NCI-H1092 (cell line): ENCODE measurements at places on chromosomes 13 and 19.
A peak's percentile ranks its signal among the peaks of the same experiment; 100 is the strongest.

GRCh38 chr19:45424191-45425058 lies 708 bp upstream of the ERCC1 start:
- no peak for DNase-seq

DNA sequence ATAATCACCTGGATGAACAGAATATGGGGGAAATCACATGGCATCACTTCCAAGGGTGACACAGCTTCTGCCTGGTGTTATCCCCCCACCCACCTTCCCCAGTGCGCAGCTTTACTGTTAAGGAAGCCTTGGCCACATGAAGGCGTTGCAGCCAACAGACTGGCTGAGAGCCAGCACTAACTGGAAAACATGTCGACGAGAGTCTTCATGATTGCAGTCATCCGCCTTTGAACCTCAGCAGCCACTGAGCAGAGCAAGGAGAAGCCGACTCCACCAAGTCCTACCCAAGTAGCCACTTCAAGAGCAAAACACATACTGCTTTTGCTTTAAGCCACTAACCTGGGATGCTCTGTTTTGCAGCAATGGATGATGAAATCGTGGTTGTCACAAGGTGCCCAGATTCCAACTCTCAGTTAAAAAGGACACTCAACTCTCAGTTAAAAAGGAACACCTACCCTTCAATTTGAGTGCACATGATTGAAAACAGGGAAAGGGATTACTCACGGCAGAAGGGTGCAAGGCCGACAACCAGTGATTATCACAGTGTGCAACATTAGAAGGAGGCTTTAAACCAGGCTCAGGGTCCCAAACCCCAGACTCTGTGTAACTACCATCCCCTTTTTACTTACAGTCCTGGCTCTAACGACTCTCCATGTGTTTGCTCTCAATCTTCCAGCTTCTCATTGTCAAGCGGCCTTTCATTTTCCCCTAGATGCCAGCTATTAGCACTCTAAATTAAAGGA lies 149.1 kb downstream of the KLF12 start:
- DNase-seq: peak; percentile 15

DNA sequence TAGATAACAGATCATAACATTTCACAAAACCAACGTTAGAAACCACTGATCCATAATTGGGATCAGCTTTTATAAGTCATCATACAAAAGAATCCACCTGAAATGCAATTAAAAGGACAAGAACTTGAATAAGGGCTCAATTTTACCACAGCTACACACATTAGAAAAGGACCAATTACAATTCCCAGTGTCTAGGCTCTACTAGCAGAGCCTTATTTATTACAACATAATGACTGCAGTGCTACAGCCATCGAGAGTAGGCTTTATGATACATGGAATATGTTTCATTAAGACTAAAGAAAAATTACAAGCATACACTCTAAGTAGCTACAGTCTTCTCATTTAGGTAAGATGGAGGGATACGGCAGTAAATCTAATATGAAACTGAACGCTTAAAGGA lies 2.9 kb downstream of the RBM26 start:
- no peak for DNase-seq

DNA sequence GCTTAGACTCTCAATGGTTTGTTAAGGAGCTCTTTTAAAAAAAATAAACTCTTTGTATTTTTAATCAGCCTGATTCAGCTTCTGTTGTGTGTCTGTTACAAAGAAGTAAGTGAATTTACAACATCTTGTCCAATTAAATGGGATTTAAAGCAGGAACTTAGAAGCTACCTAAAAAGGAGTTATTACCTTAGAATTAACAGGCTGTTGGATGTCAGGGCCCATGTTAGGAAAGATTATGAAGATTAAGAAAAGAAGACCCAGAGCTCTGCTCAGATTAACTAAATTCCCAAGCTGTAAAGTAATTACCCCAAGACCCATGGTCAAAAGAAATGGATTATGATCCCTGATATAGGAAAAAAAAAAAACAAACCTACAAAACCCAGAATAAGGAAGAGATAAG lies 44.1 kb upstream of the ZNF780A start:
- no peak for DNase-seq

DNA sequence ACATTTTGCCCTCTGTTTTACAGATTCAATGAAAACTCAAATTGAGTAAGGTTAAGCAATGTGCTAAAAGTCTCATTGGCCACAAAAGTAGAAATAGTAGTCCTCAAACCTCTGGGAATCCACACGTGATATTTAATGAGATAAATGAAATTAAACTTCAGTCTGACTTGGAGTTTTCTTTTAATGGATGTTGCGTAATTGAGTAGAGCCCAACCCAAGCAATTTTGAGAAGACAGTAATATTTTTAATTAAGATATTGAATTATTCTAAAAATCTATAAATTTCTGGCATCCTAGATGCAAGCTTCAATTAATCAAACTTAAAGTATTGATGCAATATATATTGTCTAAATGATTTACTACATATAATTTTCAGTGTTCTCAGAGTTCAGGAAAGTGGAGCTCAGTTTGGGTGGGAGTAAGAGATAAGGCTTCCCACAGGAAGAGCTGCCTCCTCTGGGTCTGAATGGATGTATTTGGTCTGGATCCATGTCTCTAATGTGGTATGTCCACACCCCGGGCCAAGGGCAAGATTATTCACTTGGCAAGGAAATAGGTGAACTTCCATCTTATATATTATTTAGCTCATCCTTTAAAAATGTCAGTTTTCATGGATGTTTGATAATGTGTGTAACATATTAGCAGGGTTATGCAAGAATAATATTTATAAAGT lies 6.9 kb downstream of the MBNL2 start:
- DNase-seq: no peak

DNA sequence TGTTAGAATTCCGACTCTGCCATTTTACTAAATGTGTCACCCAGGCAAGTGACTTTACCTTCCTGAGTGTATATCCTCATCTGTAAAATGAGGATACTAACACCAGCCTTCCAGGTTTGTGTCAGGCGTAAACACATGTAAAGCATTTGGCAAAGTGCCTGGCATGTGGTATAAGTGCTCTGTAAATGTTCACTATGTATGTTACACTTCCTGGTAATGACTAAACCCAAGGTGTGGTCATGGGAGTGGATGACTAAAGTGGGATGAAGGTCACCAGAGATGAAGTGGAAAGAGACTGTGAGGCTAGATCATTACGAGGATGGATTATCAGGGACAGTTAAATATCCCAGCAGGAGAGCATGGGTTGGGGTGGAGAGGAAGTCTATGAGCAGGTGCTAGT lies 25.6 kb downstream of the DEDD2 start:
- DNase-seq: no peak

DNA sequence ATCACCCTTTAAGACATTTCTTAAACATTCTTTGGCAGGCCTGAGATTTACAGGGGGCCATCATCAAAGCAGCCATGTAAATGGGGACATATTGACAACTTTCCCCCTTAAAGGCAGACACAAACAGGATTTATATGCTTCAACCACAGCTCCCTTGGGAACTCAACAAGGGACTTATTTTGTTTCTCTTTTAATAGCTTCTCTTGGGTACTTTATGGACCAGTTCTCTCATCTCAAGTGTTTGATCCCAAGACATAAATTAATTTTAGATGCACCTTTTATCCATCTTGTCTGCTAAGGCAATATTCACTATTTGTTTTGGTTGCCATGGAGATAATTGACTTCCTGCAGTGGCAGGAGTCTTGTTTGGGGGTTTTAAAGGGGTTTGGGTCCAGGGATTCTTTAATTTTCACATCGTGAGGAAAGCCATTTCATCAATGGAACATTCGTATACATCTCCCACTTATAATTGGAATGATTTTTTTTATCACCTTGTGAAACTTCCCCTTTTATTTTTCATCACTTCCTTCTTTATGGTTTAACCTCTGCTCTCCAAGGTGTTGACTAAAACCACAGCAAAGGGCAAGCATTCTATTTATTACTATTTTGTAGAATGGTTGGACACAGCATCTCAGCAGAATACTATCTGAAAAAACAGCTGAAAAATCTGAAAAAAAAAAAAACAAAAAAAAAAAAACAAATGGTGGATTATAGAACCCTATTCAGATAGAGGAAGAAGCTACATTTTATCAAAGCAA lies 726.0 kb downstream of the DIAPH3 start:
- DNase-seq: peak; percentile 46

DNA sequence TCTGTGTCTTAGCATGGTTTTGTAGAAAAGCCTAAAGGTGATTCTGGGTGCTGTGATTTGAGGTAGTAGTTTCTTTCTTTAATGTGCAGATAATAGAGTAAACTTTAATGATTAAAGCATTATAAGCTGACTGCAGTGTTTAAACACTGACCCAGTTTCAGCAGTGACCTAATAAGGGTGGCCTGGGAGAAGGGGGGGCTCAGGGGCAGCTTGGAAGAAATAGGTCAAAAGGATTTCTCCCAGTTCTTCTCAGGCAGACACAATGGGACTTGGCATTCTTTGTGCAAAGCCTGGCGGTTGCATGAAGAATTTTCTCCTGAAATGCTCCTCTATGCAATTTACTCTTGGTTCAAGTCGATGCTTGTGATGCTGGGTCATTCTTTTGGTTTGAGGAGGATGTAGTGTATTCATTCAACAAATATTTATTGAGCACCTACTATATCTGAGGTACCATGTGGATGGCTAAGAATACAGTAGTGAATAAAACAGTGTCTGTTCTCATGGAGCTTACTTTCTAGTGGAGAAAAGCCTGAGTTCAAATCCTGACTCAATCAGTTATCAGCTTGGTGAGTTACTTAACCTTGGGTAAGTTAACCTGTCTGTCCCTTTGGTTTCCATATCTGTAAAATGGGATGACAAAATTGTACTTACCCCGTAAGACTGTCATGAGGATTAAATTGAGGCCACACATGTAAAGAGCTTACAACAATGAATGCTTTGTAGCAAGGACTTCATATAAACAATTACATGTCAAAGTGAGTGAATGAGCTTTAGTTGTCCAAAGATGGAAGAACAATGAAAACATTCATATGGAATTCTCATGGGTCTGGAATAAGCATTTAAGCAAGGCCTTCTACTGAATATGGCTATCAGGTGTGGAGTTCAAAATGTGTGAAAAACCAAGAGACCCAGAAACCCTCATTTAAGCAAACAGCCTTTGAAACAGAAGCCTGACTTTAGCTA lies 210.2 kb downstream of the KCNRG start:
- no peak for DNase-seq

- DNase-seq: peak; percentile 82
These were observed 772 bp downstream of the GPC6 start for GRCh38 chr13:93227280-93227877.

DNA sequence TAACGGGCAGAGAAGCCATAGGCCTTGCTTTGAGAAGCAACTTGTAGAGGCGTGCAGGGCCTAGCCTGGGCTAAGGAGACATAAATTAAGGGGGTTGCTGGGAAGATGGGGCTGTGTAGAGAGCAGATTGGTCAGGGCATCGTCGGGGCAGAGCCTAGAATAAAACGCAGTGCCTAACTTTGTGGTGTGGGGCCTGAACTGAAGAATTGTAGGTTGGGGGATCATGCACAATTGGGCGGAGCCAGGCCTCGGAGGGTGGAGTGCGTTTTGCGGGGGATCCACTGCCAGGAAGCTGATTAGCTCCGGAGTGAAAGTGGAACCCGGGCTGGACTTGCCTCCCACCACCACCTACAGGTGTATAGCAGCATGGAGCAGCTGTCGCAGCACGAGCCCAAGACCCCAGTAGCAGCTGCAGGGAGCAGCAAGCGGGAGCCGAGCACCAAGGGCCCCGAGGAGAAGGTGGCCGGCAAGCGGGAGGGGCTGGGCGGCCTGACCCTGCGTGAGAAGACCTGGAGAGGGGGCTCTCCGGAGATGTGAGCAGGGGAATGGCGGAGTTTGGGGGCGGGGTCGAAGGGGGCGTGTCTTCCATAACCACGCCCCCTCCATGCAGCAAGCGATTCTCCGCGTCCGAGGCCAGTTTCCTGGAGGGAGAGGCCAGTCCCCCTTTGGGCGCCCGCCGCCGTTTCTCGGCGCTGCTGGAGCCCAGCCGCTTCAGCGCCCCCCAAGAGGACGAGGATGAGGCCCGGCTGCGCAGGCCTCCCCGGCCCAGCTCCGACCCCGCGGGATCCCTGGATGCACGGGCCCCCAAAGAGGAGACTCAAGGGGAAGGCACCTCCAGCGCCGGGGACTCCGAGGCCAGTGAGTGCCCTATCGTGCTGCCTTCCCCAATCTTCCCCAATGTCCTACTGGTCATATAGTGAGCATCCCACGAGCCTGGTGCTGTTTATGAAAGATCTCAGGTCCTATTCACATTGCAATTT lies 13.8 kb downstream of the DNASE2 start:
- no peak for DNase-seq

DNA sequence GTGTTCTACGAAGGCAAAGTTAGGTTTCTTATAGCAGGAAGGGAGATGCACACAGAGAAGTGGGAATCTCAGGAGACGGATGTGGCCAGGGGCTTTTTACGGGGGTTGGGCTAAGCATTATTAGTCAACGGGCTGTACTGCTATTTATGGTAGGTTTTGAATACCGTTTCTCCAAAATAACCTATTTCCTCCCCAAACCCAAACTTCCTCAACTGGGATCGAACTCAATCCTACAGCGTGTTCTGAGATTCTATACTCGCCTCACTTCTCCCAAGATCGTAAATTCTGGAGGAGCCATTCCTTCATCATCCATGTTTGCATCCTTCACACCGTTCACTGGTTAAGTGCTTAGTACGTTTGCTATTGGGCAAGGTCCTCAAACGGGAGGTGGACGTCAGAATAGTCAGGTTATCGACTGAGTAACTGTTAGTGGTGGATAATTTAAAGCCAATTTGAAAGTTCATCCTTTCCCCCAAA lies 1.2 kb upstream of the TRIM13 start:
- no peak for DNase-seq

DNA sequence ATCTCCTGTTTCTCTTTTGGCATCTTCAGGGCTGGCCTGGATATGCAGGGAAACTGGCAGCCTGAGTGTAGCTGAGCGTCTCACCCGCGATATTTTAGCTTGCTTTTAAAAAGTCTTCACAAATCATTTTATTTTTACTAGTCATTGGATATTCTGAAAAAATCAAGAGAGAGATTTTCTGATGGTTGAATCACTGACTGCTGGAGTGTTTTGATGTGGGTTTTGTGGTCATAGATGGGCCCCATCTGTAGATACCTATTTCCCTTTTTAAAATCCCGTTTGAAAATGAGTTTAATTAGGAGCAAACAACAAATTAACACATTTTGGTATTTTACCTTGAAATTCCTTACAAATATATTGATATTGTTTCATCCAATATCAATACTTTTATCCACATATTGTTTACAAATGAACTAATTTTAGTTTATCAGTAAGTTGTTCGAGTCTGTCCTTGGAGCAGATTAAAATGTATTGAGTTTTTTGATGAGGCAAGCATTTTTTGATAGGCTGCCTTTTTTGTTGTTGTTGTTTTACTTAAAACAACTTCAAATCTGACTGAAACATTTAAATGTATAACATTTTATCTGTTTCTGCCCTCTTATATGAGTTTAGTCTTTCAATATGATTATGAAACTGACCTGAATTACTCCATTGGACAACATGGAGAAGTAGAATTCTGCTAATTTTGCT lies 21.5 kb upstream of the OXGR1 start:
- DNase-seq: no peak

GRCh38 chr19:46714444-46715106 lies 2.3 kb downstream of the PRKD2 start:
- DNase-seq: no peak

GRCh38 chr19:45177817-45178261 lies at the start of gene TRAPPC6A:
TSS of gene TRAPPC6A (minus strand) at chr19:45178237. CDS start at chr19:45178218, 19 bp downstream.
- DNase-seq: no peak

GRCh38 chr19:30159636-30160035 lies 212.5 kb upstream of the ZNF536 start:
- no peak for DNase-seq
